ENCODE measurements at places on chromosomes 7 and 10.

- DNase-seq: no peak
Measured at GRCh38 chr7:18993933-18994668, 123.3 kb downstream of the TWIST1 start.

- DNase-seq: no peak
Measured at GRCh38 chr10:98453729-98454128, 7.0 kb upstream of the HPS1 start.

GRCh38 chr7:80729591-80730320 is 91.3 kb downstream of the CD36 start:
- no peak for DNase-seq

GRCh38 chr7:139745678-139746143 is 32.1 kb downstream of the HIPK2 start:
- no peak for DNase-seq

DNA sequence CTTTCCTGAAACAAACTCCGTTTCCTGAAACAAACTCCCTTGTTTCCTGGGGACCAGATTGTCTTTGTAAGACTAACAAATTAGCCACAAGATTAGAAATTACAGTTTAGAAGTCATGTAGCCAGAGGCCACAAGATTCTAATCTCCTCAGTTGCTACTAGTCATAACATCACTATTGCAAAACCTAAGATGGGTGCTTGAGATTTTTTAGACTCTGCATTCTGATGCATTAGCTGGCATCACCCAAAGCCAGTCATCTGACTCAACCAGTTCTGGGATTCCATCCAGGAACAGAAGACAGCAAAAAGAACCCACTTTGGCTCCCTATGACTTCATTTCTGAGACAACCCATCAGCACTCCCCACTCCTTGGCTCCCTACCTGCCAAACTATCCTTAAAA is 367.9 kb upstream of the MBL2 start:
- DNase-seq: no peak

DNA sequence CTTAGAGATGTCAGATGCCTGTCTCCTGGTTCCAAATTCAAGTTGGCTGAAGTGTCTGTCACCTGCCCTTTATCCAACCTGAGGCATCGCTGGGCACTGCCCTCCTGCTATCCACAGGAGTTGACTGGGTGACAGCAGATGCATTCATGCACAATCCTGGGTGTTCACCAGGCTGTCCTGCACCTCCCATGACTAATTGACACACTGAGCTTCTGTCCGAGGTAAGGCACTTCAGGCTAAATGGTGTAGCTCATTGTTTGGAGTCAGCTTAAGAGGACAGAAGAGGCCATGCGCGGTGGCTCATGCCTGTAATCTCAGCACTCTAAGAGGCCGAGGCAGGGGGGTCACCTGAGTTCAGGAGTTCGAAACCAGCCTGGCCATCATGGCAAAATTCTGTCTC is 2.4 kb downstream of the UCMA start:
- no peak for DNase-seq

DNA sequence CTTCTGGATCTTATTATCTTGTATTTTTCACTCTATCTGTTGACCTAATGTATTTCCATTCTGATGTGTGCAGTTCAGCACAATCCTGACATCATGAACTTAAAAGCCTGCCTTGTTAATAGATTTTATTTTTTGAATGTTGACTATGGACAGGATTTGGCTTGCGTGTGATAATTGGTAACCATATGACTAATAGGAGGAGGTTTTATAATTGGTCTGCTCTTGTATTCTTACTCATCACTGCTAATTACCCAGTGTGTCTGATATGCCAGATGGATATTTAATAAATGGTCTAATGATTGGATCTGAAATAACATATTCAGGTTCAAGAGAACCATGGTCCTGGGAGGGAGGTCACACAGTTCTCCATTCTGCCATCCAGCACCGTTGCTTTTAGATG is 45.9 kb downstream of the MTURN start:
- DNase-seq: no peak

DNA sequence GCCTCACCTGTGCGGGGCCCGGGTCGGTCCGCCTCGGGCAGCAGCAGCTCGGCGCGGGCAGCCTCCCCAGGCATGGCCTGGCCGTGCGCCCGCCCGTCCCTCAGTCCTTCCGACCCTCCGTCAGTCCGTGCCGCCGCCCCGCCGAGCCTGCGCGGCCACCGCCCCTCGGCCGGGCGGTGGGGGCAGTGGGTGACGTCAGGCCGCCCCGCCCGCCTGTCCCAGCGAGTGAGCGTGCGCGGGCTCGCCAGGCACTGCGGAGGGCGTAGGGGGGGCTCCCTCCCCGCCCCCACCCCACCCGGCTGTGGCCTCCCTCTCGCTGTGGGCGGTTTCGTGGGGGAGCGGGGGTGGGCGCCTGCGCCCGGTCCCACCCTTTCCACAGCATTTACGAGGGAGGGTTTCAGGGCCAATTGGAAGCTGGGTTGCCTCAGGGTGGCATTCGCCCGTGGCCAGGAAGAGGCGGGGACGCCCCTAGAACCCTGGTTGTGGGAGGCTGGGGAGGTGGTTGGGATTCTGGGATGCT is at the start of gene NACAD:
Gene NACAD (minus strand): TSS at position 149 of the 520 bp plus-strand sequence. CDS start 75 bp downstream, at position 74.
- no peak for DNase-seq

DNA sequence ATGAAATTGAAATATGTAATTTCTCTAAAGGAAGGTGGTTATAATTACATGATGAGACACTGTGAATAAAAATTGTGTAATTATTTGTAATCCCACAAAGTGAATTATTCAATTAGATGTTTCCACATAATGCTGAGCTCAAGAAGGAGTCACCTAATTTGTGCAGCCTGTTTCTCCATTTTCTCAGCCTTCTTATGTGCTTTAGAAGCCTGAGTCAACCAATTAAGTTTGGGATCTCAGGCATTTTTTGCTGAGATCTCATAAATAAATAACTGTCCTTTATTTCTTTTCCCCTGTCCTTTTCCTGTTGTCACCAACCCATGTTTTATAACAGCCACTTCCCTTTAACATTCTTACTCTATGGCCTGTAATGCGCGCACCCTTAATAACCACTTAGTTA is 506.5 kb upstream of the SEMA3D start:
- no peak for DNase-seq

- DNase-seq: no peak
Measured at GRCh38 chr7:22121702-22122474, 176.2 kb upstream of the CDCA7L start.

- no peak for DNase-seq
Measured at GRCh38 chr10:49089557-49090188, 25.6 kb downstream of the VSTM4 start.

- no peak for DNase-seq
Measured at GRCh38 chr7:28957751-28958234, 337 bp downstream of the TRIL start.

DNA sequence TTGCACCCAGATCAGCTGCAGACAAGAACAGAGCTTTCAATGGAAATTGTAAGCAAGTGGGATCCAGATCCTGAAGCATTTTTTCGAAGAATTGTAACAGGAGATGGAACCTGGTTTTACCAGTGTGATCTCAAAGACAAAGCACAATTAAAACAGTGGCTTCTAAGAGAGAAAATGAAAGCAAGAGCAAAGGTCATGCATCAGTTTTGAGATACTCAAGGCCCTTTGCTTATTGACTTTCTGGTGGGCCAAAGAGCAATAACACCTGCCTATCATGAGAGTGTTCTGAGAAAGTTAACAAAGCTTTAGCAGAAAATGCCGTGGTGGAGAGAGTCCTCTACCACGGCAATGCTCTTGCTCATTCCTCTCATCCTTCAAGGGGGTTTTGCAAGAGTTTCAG is 194.8 kb downstream of the TMEM178B start:
- no peak for DNase-seq

GRCh38 chr10:125096371-125096770 is 64.0 kb downstream of the CTBP2 start:
- DNase-seq: no peak

DNA sequence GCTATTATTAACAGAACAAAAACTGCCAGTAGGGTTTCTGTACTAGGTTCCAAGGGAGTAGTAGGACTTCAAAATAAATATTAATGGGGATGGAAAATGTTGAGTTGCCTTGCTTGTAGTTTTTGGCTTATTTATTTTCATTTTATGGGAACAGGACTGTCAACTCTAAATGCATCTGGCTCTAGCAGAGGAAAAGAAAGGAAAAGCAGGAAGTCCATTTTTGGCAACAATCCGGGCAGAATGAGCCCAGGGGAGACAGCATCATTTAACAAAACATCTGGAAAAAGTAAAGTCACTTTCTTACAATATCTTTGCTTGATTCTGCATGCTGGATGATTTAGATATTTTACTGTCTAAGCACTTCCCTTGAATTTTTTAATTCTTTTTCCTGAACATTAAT is 69.4 kb downstream of the NOC3L start:
- no peak for DNase-seq

DNA sequence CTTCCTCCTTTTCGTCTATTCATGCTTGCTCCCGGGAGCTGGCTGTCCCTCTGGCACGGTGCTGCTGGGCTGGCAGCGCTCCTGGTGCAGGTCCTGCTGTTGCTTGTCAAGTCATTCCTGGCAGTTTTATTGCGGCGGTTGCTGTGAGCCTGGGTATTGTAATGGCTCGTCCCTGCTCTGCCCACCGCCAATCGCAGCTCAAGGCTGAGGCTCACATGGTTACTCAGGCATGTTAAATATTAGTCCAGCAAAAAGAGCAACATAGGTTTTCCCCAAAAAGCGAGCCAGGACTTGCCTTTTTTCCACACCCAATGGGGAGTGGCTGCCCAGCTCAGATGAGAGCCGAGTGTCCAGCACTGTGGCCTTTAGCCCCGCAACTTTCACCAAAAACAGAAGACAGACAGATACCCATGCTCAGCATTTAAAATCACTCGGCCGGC is 492.9 kb upstream of the FOXK1 start:
- DNase-seq: no peak

- no peak for DNase-seq
Measured at GRCh38 chr10:10865303-10865702, 152.4 kb upstream of the CELF2 start.

- DNase-seq: no peak
Measured at GRCh38 chr10:129537151-129537550, 70.1 kb downstream of the MGMT start.

GRCh38 chr10:78028438-78029268 is 662 bp downstream of the POLR3A start:
- no peak for DNase-seq

- DNase-seq: no peak
Measured at GRCh38 chr7:132771301-132771730, 195.0 kb upstream of the PLXNA4 start.

GRCh38 chr10:88499569-88500470 is 83.3 kb downstream of the RNLS start:
- DNase-seq: no peak

DNA sequence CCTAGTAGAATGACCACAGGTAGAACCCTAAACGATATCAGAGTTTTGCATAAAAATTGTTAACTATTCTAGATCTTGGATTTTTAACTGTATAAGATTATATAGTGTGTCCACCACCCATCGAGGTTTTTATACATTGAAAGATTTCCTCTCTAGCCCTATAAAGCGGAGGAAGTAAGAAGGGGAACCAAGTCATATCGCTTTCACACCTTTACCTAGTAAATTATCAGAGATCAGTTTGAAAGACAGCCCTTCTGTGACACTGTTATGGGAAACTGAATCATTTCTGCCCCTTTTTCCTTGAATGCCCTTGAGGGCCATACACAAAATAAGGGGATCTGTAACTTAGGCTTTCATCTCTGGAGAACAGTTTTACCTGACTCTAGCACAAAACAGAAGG is 8.3 kb upstream of the GPR37 start:
- DNase-seq: no peak

DNA sequence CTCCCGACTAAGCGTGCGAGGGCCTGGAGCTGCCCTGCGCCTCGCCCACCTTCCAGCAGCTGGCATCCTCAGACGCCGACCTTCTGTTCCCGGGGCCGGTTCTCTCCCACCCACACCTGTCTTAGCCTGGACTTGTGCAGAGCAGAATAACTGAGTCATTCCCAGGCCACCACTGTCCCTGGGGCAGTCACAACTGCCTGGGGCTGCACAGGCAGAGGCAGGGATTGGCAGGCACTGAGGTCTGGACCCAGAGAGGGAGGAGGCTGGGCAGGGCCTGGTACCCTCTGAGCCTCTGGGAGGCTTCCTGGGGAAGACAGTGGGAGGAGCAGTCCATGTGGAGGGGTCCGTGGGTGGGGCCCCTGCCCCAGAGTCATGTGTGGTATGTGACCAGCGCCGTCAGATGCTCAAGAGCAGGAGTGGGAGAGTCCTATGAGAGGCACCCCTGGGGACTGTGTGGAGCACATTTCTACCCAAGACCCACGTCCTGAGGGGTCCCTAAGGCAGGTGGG is 74.3 kb downstream of the NKX6-2 start:
- no peak for DNase-seq

- DNase-seq: no peak
Measured at GRCh38 chr10:71754562-71754961, 18.8 kb downstream of the VSIR start.

GRCh38 chr10:129025787-129026186 is 441.3 kb upstream of the MGMT start:
- no peak for DNase-seq

- DNase-seq: no peak
Measured at GRCh38 chr7:135493362-135493761, 16.5 kb downstream of the CNOT4 start.

DNA sequence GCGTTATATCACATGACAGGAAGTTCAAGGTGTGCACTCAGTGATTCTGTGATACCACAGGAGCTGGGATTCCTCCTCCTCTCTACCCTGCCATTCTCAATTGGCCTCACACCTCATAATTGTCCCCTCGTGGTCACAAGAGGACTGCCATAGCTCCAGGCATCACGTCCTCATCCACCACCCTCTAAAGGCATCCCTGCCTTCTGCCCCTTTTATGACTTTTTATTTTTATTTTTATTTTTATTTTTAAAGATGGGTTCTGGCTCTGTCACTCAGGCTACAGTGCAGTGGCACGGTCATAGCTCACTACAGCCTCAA is 47.0 kb downstream of the PDGFA start:
- no peak for DNase-seq

DNA sequence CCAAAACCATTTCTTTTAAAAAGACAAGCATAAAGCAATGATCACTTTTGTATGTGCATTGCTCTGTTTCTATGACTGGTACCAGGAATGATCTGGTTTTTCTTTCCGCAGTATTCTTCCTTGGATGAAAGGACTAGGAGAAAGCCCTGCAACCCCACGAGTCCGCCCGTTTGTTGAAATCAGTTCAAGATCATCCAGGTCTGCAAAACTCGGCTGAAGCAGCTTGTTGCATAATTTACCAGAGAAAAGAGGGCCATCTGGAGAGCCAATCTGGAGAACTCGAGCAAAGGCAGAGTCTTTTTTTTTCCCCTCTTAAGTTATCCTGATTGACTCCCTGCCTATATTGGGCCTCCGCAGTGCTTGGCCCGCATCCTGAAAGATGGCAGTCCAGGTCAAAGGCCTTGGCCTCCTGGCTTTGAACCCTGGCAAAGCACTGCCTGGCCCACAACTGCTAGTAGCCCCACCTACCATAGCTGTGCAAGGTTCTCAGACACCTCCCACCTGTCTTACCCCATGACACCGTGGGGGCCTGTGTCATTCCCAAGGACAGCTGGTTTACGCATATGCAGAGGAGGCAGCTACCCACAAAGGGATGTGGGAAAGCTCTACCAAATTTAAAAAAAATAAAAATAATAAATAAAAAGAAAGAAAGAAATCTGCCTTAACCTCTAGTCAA is 572.2 kb downstream of the INHBA start:
- DNase-seq: no peak

All from NK-92 treated with Interleukin-12 subunit alpha and Interleukin-12 subunit beta, amount 100 ng/mL, for 24 hours (cell line).